Activated B cell treated with CpG ODN at 0.5 μM for 24 hours (primary cell): ENCODE measurements at places on chromosomes 1 and 21. TPM values are rescaled to one million over a fixed set of nuclear protein-coding genes. Genes with fewer than 3 reads are reported as not detected.

- no peak overlapping the region for H3K27ac ChIP-seq
- H3K4me3 ChIP-seq: no peak overlapping the region
- H3K4me1 ChIP-seq: peaks cover 34% of the 10 kb centered on the region
- H3K36me3 ChIP-seq: peaks cover 35% of the 10 kb centered on the region
- H3K27me3 ChIP-seq: no peaks in the 10 kb centered on the region
These were observed 92.8 kb downstream of the INTS7 start for GRCh38 chr1:211942583-211942982.

DNA sequence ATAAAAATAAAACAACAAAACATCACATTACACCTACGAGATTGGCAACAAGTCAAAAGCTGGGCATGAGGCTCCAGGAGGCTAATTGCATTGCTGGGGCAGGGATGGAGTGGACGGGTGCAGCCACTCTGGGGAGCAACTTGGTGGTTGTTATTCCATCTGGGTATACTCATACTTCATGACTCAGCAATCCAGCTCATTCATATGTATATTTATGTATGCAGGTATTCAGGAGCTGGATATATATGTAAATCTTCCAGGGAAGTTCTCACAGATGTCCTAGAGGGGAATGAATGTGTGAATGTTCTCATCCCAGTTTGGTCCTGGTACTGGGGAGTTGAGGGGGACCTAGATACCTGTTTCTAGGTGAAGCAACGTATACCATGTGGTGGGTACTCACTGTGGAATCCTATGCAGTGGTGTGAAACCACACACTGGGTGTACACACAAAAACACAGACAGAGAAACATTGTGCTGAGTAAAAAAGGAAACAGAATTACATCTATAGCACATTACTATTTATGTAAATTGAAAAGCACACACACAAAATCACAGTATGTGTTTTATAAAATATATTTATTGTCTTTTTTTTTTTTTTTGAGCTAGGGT lies 79.7 kb upstream of the RAB4A start:
- no peak for DNase-seq
- H3K4me1 ChIP-seq: no peaks in the 10 kb centered on the region
- no peak overlapping the region for H3K27ac ChIP-seq
- no peaks in the 10 kb centered on the region for H3K36me3 ChIP-seq

ELAPOR1 gene
- 0.27 and 0.38 TPM in 2 replicates for total RNA-seq

GRCh38 chr1:69524015-69524414 lies 43.7 kb upstream of the LRRC7 start:
- no peak overlapping the region for H3K4me3 ChIP-seq
- H3K36me3 ChIP-seq: no peaks in the 10 kb centered on the region
- no peaks in the 10 kb centered on the region for H3K27me3 ChIP-seq

S100A7A gene
- not detected in 2 replicates for total RNA-seq
